Progenitor cell of endocrine pancreas (in vitro differentiated cells): ENCODE measurements at places on chromosomes 4 and X. TPM values are rescaled to one million over a fixed set of nuclear protein-coding genes. Genes with fewer than 3 reads are reported as not detected.

- DNase-seq = no peak
These were observed 86.6 kb upstream of the NPNT start for GRCh38 chr4:105808750-105809041.

- no peak for DNase-seq
These were observed 949.0 kb downstream of the CCSER1 start for GRCh38 chr4:91076147-91076546.

- no peak for DNase-seq
These were observed 4.3 kb upstream of the SLC26A1 start for GRCh38 chr4:997375-998071.

Gene ZFX
- 113 and 116 TPM in 2 replicates for total RNA-seq

Gene MAGEC2
- total RNA-seq = not detected in 2 replicates
